Activated CD4-positive, alpha-beta T cell treated with anti-CD3 and anti-CD28 coated beads, Interleukin-2, amount 50 U/mL, for 24 hours (primary cell): ENCODE measurements at places on chromosomes 11 and 22.

DNA sequence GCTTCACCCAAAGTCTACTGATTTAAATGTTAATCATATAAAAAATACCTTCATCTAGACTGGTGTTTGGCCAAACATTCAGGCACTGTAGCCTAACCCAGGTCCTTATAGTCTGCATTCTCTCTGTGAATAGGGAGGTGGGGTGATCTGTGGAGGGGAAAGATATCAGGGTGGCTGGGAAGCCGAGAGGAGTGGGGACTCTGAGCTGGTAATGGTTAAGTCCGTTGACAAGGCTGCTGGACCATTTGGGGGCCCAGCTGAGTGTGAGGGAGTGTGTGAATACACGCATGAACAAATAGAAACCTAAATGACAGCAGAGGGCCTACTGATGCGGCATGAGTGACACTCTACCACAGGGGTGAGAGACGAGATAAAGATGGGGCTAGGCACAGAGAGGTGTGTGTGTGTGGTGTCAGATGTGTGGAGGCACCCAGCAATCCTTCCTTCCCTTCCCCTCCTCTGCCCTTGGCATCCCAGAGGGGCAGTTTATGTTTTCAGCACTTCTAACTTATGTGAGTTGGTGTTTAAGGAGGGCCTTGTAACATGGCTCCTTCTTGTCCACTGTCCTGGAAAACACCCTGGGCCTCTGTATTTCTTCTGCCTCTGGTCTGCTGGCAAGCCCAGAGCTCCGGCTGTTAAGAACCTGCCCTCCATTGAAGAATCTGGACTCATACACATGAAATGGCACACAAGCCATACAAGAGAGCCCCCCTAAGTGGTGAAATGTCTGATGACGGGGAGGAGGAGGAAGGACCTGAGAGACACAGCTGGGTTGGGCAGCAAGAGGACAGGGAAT lies 249.1 kb upstream of the TBCEL start:
- DNase-seq = no peak

GRCh38 chr22:49350441-49351121 lies 477.1 kb downstream of the BRD1 start:
- no peak for DNase-seq

- DNase-seq = no peak
Observed at GRCh38 chr11:126891556-126892217, 108.9 kb downstream of the KIRREL3 start.

- DNase-seq = no peak
Observed at GRCh38 chr11:122261546-122261945, 145.5 kb upstream of the BLID start.

DNA sequence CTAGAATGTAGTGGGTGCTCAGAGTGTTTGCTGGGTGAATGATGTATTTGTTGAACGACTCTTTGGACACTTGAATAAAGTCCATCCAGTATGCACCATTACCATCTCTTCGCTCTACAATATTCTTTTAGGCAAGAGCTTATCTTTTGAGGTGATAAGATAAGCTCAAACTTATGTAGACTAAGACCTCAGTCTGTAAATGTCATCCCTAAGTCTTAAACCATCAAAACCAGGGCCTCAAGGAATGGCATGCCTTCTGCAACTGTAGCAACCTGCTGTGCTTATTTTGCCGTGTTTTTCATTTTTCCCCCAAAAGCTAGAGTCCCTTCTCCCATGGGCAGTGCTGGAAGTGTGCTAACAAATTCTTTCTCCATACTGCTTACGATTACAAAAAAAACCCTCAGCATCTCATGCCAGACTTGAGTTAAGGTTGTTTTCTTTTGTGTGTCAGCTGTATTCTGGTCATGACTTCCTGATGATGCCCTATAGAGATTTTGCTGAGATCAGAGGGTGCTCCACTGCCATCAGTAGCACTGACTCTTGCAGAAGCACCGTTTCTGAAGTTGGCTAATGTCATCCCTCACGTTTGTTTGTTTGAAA lies 27.8 kb downstream of the LIMK2 start:
- DNase-seq = no peak

GRCh38 chr22:22037229-22037628 lies 54.6 kb upstream of the TOP3B start:
- no peak for DNase-seq

- no peak for DNase-seq
Observed at GRCh38 chr11:13076961-13077360, 67.8 kb downstream of the RASSF10 start.

GRCh38 chr22:19359554-19360299 lies 68.2 kb upstream of the CLTCL1 start:
- DNase-seq = no peak

- no peak for DNase-seq
Observed at GRCh38 chr11:68854273-68854958, 12.7 kb upstream of the CPT1A start.

DNA sequence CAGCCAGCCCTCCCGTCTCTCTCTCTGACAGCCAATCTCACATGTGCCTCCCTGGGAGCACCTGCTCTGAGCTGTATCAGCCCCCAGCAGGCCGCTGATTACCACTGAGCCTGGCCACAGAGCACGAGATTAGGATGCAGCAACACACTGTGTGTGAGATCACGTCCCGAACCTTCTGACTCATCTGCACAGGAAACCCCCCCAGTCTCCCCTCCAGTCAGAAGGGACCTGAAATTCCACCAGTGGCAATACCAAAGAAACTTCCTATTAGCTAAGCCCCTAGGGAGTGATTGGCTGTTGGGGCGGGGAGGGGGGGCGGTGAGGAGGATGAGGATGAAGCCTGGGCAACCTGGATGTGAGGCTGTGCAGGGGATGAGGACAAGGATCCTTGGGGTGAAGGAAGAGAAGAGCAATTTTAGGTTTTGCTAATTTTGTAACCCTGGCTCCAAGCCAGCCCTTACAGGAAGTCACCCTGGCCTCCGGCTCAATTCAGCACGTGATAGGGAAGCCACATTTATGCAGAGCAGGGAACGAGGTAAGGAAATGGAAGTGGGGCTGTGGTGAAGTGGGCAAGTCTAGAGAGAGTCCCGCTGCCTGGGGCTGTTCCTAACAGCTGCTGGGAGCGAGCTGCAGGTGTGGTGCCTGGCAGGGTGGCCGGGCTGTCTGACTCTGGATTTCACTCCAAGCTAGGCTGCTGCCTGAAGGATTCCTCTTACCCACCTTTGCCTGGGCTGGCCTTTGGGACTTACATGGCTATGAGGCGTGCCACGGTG lies 1.9 kb downstream of the SLC43A3 start:
- peak; percentile 69 for DNase-seq

GRCh38 chr11:129854232-129854805 lies 38.7 kb downstream of the TMEM45B start:
- no peak for DNase-seq

GRCh38 chr11:89612096-89612495 lies 98.0 kb upstream of the TRIM77 start:
- DNase-seq = no peak
